ENCODE measurements at places on chromosomes 2 and 18. TPM values are rescaled to one million over a fixed set of nuclear protein-coding genes. Genes with fewer than 3 reads are reported as not detected.

The FAM210A gene
- 25.4 TPM for total RNA-seq

The SLC5A6 gene
- 123 TPM for total RNA-seq

DNA sequence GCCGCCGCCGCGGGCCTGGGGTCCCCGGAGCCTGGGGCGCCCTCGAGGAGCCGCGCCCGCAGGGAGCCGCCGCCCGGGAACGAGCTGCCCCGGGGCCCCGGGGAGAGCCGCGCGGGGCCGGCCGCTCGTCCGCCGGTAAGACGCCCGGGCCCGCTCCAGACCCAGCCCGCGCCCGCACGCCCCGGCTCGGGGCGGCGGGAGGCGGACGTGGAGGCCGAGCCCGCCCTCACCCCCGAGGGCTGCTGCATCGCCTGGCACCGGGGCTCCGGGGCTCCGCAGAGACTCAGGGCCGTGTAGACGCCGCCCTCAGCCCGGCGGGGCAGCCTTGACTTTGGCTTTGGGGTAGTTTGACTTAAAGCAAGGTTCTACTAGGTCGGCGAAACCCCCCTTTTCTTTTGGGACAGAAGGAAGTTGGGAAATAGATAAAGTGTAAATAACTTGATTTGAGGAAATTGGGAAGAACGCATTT lies 335 bp downstream of the ERFE start:
- no peak for DNase-seq

DNA sequence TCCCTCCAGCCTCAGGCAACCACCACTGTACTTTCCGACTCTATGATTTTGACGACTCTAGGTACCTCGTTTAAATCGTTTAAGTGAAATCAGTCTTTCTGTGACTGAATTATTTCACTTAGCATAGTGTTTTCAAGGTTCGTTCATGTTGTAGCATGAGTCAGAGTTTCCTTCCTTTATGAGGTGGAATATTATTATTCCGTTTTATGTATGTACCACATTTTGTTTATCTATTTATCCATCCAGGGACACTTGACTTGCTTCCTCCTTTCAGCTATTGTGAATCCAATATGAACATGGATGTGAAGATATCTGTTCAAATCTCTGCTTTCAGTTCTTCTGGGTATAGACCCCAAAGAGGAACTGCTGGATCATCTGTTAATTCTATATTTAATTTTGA lies 19.1 kb downstream of the IL1R2 start:
- DNase-seq: no peak

- no peak for DNase-seq
Measured at GRCh38 chr2:188319838-188320237, 28.2 kb downstream of the GULP1 start.

DNA sequence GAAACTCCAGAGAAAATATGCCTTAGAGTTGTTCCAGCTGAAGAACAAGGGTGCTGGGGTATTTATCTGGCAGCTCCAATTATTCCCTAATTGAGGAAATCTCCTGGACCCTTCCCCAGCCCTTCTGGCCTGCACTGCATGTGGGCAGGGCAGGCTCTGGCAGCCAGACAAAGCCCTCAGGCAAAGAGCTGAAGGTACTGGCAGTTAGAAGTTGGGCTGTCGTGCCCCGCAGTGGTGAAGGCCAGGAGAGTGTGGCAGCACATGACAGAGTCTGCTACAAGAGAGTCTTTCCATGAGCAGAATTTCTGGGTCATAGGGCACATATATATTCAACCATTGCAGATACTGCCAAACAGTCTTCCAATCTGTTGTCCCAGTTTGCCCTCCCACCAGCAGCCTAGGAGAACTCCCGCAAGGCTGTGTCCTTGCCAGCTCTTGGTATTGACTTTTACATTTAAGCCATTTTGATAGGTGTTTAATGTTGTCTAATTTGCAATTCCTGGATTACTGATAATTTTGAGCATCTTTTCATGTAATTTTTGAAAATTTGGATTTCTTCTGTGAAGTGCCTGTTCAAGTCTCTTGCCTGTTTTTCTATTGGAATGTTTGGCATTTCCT lies 26.6 kb downstream of the ONECUT2 start:
- no peak for DNase-seq

DNA sequence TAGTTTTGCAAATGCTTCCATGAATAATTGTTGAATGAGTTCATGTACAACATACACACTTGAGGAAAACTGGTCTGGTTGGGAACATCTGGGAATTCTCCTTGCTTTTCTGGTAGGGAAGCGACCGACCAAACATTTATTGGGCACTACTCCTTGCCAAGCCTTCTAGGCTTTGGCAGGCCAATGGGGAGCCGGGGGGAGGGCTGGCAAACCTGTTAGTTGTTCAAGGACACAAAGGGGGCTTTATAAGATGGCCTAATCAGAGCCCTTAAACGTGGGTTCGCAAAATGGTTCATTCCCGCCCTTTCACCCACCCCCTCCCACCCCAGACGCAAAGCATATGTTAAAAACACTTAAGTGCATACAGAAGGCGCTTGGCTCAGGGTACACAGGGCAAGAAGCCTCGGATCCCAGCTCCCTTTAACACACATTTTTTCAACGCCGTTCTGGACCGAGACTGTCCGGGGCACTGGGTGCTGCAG lies 844 bp upstream of the VSNL1 start:
- DNase-seq: no peak

DNA sequence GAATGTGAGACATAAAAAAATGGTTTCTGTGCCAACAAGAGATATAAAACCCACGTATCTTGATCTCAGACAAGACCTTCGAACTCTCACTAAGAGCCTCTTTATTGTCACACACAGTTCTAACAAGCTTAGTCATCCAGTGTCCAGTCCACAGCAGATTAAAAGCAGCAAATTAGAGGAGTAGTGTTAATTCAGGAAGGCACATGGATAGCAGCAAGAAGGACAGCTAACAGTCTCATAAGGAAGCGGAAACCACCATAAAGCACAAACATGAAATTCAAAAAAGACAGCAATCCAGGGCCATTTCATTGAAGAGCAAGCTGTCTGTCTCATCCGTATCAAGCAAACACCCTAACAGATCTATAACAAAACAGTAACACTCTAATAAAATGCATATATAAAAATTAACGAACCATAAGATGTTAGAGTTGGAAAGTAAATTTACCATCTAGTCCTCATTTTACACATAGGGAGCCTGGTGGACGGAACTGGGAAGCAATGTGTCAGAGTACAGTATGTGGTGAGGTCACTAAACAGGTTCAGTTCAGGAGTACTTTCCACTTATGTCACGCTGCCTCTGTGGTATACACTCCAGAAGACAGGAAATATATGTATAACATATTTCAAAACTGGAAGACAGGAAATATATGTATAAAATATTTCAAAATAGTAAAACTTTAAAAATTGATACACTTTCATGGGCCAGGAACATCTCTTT lies 18.3 kb downstream of the AAK1 start:
- no peak for DNase-seq

- DNase-seq: no peak
Measured at GRCh38 chr2:113406114-113406513, 31.4 kb upstream of the ZNG1B start.

DNA sequence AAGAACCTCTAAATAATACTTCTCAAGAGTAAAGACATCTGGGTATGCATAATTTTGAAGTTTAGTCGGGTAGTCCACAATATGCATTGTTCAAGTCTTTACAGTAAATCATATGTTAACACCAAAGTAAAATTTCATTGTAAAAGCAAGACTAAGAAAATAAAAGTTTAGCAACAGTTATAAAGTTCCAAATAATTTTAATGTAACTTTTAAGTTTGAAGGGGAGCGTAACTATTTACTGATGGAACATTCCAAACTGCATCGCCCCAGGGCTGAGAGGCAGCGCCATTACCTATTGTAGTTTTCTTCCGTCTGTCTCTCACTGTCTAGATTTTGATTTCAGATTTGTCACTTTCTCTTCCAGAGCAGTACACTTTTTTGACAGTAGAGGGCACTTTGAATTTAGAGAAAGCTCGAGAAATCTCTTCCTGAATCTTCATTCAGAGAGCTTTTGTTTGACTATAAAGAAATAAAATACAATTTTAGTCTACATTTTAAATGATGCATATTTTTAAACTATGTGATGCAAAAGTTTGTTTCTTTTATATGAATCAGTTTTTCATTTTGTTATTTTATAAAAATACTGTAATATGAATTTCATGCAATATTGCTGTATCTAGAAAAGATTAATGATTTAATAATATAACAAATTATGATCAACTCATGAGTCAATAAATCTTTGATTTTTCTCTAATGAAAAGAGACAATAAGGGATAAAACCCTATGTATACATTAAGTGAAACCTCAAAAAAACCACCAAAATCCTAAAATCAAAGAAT lies 389.8 kb downstream of the FIGN start:
- no peak for DNase-seq

DNA sequence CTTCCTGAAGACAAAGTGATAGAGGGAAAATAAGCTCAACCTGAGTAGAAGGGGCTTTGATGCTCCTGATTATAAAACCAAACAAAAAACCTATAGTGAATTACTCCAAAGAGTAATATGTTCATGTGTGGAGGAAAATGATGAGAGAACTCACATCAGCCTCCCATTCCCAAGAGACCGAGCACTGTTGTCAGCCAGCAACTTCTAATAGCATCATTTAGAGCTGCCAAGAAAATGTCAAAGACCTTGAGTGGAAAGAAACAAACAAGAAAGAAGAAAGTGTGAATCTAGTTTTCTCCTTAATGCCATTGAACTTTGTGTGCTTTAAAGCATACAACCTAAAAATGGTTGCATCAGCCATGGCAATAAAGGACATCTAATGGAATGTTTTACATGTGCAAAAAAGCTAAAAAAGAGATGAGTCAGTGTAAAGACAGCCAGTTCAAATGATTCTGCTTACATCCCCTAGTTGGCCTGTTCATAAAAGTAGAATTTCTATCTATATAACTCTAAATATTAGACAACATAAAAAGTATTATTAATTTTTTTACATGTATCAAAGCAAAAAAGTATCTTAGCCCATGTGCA lies 1066.2 kb downstream of the TDRD15 start:
- DNase-seq: no peak

DNA sequence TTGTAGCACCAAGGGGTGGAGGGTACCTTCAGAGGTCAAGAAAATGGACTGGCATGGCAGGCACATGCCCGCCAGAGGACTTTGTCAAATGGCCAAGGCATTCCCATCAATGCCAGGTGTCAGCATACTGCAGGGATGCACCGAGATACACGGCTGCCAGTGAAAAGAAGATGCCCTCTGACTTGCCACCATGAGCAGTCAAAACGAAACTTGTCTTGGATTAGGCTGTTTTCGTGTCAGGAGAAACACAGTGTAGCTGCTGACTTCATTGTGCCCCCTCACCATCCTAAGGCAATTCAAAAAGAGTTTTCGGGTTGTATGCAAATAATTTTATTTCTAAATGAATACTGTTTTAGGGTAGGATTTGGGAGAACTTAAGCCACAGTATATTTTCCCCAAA lies 181.5 kb downstream of the NAPG start:
- no peak for DNase-seq

Data from H1 (cell line).